ENCODE measurements at places on chromosomes 2 and 18. TPM values are rescaled to one million over a fixed set of nuclear protein-coding genes. Genes with fewer than 3 reads are reported as not detected.

Gene MATN3
- 0.22 TPM for total RNA-seq

Gene FOXI3
- total RNA-seq, result not detected

Gene PSMA8
- not detected for total RNA-seq

Gene C2orf72
- 0.05 TPM for total RNA-seq

Gene DUSP2
- total RNA-seq, result 0.82 TPM

Gene TSPYL6
- 0.08 TPM for total RNA-seq

Gene C2orf78
- total RNA-seq, result not detected

- H3K4me3 ChIP-seq, result no peak overlapping the region
- no peaks in the 10 kb centered on the region for H3K36me3 ChIP-seq
- H3K4me1 ChIP-seq, result peaks cover 2% of the 10 kb centered on the region
- H3K27ac ChIP-seq, result no peak overlapping the region
- DNase-seq, result no peak
Measured at GRCh38 chr18:78986018-78986481, 6.4 kb downstream of the SALL3 start.

- peaks cover 53% of the 10 kb centered on the region for H3K27me3 ChIP-seq
- H3K36me3 ChIP-seq, result no peaks in the 10 kb centered on the region
- H3K27ac ChIP-seq, result no peak overlapping the region
- peak; percentile 32 for DNase-seq
Measured at GRCh38 chr18:44882163-44882868, 201.6 kb downstream of the SETBP1 start.

GRCh38 chr2:11856095-11856494 lies 109.7 kb downstream of the LPIN1 start:
- no peak overlapping the region for H3K4me3 ChIP-seq
- H3K4me1 ChIP-seq, result peaks cover 9% of the 10 kb centered on the region
- H3K27me3 ChIP-seq, result no peaks in the 10 kb centered on the region
- H3K27ac ChIP-seq, result no peak overlapping the region
- no peak for DNase-seq

- DNase-seq, result no peak
- H3K27ac ChIP-seq, result peak overlapping the region; percentile 81
- peak overlapping the region; percentile 67 for H3K4me3 ChIP-seq
Measured at GRCh38 chr2:156321243-156321904, 11.1 kb downstream of the NR4A2 start.

DNA sequence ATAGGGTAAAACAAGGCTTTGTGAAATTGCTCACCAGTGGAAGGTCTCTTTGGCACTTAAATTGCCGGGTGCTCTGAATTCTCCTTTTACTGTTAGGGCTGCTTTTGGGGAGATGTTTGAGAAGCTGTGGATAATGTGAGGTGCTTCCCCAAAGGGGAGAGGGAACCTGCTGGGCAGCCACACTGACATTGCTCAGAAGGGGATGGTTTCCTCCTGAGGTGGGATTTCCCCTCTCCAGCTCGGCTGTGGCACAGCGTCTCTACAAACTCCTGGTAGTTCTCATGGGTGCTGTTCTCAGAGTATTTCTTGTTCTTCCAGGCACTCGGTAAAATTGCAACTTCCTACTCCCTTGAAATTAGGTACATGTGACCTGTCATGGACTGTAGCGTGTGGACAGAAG lies 124.2 kb downstream of the LPIN1 start:
- H3K36me3 ChIP-seq, result no peaks in the 10 kb centered on the region
- H3K4me3 ChIP-seq, result no peak overlapping the region
- H3K27me3 ChIP-seq, result no peaks in the 10 kb centered on the region
- DNase-seq, result no peak
- H3K27ac ChIP-seq, result no peak overlapping the region
- H3K4me1 ChIP-seq, result no peaks in the 10 kb centered on the region

DNA sequence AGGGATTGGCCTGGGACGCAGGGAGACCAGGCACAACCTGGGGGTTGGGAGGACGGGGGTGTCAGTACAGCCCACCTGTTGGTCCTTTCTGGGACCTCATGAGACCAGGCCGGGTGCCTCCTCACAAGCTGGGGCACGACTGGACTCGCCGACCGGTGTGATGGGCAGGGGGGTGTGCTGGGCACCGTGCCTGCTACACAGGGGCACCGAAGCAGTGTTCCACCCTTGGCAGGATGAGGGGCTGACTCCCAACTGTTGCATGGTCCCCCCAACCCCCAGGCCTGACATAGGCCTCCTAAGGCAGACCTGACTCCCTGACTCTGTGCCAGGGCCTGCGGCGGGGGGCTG lies 256.7 kb downstream of the ATAD2B start:
- H3K36me3 ChIP-seq, result no peaks in the 10 kb centered on the region
- H3K27ac ChIP-seq, result peak overlapping the region; percentile 66
- DNase-seq, result no peak
- H3K4me3 ChIP-seq, result no peak overlapping the region
- H3K4me1 ChIP-seq, result peaks cover 17% of the 10 kb centered on the region

- H3K36me3 ChIP-seq, result peaks cover 3% of the 10 kb centered on the region
- no peak for DNase-seq
- no peak overlapping the region for H3K27ac ChIP-seq
- H3K4me3 ChIP-seq, result peak overlapping the region; percentile 68
- H3K27me3 ChIP-seq, result no peaks in the 10 kb centered on the region
Measured at GRCh38 chr18:80147037-80147417, 38.0 kb downstream of the ADNP2 start.

DNA sequence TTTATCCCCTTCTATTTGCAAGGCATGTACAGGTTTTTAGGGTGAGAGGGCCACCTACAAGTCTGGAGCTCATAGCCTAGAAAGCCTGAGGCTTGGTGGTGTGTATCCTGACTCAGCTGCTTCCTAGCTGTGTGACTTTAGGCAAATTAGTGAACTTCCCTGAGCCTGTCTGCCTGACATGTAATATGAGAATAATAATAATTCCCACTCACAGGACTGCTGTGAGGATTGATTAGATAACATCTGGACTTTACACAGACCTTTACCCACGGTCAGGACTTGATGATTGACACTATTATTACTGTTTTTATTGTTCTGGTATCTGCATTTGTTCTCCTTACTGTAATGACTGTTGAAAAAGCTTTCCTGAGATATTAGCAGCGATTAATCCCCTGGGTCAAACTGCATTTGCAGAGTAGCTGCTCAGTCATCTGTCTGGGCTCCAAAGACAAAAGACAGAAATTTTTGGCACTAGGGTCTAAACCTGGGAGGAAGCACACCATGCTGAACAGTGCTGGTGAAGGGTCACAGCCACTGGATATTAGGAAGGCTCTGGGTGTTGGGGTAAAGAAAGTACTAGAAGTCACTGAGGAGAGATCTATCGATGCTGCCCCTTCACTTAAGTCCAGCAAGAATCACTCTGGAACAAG lies 276.5 kb upstream of the FN1 start:
- no peaks in the 10 kb centered on the region for H3K36me3 ChIP-seq
- H3K27ac ChIP-seq, result peak overlapping the region; percentile 73
- no peak for DNase-seq
- no peaks in the 10 kb centered on the region for H3K27me3 ChIP-seq
- peaks cover 39% of the 10 kb centered on the region for H3K4me1 ChIP-seq

DNA sequence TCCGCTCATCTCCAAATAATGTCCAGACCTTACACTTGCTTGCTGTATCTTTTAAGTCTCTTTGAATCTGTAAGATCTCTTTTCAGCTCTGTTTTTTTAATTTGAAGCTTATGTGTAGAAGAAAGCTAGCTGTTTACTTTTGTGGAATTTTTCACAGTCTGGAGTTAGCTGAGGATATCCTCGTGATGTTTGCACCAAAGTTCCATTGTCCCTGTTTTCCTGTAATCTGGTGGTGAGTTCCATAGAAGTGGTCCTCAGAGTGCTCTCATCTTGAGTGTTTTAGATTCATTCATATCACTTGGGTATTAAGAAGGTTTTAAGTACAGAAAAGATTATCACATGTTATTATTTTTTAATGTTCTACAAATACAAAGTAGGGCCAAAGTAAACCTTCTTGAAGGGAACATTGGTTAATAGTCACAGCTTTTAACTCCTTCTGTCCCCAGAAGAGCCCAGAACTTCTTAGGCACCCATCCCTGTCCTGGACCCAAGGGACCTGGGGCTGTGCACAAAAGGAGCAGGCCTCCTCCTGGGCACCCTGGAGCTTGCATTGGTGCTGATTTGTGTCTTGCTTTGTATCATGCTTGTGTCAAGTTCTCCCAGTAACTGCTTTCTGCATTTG lies 15.0 kb downstream of the MLPH start:
- no peak for DNase-seq
- peak overlapping the region; percentile 18 for H3K27ac ChIP-seq
- H3K4me1 ChIP-seq, result peaks cover 25% of the 10 kb centered on the region
- peaks cover 17% of the 10 kb centered on the region for H3K36me3 ChIP-seq
- H3K27me3 ChIP-seq, result no peaks in the 10 kb centered on the region

DNA sequence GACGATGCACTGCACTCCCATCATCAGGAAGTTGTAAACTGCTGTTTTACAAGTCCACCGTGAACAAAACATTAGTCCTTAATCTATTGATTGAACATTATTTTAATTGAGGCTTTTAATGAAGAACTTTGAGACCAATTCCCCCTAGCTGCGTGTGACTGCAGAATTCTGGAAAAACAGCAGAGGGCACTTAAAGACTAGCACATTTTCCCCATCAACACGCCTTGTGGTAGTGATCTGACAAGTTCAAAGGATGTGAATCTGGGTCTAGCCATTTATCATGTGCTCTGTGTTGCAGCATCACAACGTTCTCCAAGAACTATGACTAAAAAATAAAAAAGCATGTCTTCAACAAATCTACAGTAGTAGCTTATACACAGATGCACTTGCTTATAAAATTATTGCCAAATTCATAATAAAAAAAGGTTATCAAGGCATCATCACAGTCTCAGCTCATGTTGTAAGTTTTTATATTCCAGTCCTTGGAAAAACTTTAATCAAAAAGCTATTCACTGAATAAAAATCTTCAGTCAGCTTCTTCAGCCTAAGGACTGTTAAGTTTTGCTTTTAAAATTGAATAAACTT lies 35.8 kb downstream of the SKOR2 start:
- no peak overlapping the region for H3K4me3 ChIP-seq
- H3K27me3 ChIP-seq, result peaks cover 95% of the 10 kb centered on the region
- DNase-seq, result no peak

DNA sequence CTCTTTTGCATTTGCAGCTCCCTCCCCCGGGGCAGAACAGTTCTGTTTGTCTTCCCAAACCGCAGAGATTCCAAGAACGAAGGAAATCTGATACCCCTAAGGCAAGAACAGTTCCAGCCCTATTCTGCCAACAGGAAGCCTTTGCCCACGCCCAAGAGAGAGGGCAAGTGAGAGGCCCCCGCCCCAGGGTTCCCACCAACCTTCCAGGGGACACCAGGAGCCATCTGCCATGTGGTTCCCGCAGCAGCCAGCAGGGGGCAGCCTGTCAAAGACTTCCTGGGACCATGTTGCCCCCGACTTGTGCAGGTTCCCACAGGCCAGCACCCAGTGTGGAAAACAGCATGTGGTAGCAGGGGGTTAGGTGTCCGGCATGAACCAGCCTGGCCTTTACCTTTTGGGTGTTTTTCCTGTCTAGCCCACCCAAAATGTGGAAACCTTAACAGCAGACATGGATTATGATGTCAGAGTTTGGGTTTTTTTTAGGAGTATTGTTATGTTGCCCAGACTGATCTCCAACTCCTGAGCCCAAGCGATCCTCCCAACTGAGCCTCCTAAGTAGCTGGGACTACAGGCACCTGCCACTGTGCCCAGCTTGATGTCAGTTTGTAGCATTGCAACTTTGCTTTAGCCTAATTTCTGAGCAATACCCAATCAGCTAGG lies 21.7 kb upstream of the EFHD1 start:
- DNase-seq, result peak; percentile 69
- no peaks in the 10 kb centered on the region for H3K4me1 ChIP-seq
- no peak overlapping the region for H3K27ac ChIP-seq
- H3K27me3 ChIP-seq, result no peaks in the 10 kb centered on the region
- H3K4me3 ChIP-seq, result no peak overlapping the region

- H3K4me3 ChIP-seq, result no peak overlapping the region
- DNase-seq, result no peak
- no peaks in the 10 kb centered on the region for H3K27me3 ChIP-seq
- peaks cover 83% of the 10 kb centered on the region for H3K36me3 ChIP-seq
- H3K4me1 ChIP-seq, result no peaks in the 10 kb centered on the region
Measured at GRCh38 chr2:27647289-27647688, 16.1 kb downstream of the SUPT7L start.

DNA sequence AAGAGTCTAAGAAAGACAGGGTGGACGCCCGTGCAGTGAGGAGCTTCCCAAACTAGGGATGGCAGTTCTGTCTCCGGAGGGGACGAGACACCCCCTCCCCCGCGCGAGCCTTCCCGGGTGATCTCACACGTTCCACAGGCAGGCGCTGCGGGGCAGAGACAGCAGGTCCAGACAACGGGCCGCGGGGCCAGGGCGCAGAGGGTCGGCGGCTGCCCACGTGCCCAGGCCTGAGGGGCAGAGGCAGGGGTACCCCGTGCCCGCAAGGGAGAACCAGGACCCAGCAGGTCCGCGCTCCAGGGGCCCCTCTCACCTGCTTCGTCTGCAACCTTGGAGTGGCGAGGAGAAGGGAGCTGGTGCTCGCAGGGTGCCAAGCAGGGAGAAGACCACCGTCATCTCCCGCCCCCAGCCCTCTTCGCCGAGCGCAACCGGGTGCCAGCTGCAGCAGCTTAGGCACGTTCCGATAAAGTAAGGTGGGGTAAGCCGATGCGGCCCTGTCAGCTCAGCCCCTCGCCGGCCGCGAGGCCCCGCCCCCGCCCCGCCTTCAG lies at the start of gene GPR155:
GPR155 (minus strand) TSS at position 467 of the 545 bp plus-strand sequence. CDS start 5,073 bp downstream, outside the sequence.
- H3K36me3 ChIP-seq, result peaks cover 5% of the 10 kb centered on the region
- peak; percentile 70 for DNase-seq
- peak within 1 kb of the TSS; percentile 77 for H3K4me3 ChIP-seq

GRCh38 chr2:40879305-40879704 lies 427.4 kb upstream of the SLC8A1 start:
- H3K36me3 ChIP-seq, result no peaks in the 10 kb centered on the region
- H3K27ac ChIP-seq, result no peak overlapping the region
- H3K27me3 ChIP-seq, result no peaks in the 10 kb centered on the region
- DNase-seq, result no peak
- no peak overlapping the region for H3K4me3 ChIP-seq

- H3K27ac ChIP-seq, result no peak overlapping the region
- no peaks in the 10 kb centered on the region for H3K36me3 ChIP-seq
- DNase-seq, result no peak
- H3K4me3 ChIP-seq, result no peak overlapping the region
- peaks cover 13% of the 10 kb centered on the region for H3K4me1 ChIP-seq
- H3K27me3 ChIP-seq, result no peaks in the 10 kb centered on the region
Measured at GRCh38 chr2:160498137-160498536, 4.5 kb upstream of the RBMS1 start.

DNA sequence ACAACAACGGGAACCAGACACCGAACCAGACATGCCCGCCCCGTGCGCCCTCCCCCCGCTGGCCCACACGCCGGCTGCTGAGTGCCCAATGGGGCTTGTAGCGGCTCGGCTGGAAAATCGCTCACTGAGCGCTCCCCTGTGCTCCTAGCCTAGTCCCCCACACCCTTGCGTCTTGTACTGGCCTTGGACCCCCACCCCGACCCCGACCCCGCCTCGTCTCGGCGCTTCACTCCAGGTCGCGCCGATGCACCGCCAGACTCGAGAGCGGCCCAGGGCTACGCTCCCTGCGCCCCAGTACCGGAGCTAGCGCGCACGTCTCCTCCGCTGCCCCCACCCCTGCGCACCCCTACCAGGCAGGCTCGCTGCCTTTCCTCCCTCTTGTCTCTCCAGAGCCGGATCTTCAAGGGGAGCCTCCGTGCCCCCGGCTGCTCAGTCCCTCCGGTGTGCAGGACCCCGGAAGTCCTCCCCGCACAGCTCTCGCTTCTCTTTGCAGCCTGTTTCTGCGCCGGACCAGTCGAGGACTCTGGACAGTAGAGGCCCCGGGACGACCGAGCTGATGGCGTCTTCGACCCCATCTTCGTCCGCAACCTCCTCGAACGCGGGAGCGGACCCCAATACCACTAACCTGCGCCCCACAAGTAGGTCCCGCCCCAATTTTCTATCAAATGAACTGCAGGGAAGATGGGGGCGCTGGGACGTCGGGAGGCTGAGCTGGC lies 1.5 kb downstream of the GAD1 start:
- no peak for DNase-seq
- H3K27ac ChIP-seq, result no peak overlapping the region
- peaks cover 100% of the 10 kb centered on the region for H3K27me3 ChIP-seq
- peaks cover 84% of the 10 kb centered on the region for H3K4me1 ChIP-seq

Data from left ventricle myocardium inferior (tissue), 1 donor.